ENCODE measurements at places on chromosomes 13 and 19. TPM values are rescaled to one million over a fixed set of nuclear protein-coding genes. Genes with fewer than 3 reads are reported as not detected.

- H3K4me3 ChIP-seq, result no peak overlapping the region
Observed at GRCh38 chr19:12000152-12000981, 35.1 kb downstream of the ZNF433 start.

- H3K27me3 ChIP-seq, result no peaks in the 10 kb centered on the region
- peak; percentile 56 for DNase-seq
- peaks cover 22% of the 10 kb centered on the region for H3K4me1 ChIP-seq
- peaks cover 12% of the 10 kb centered on the region for H3K36me3 ChIP-seq
- peak overlapping the region; percentile 82 for H3K27ac ChIP-seq
Observed at GRCh38 chr19:50377051-50377461, 799 bp downstream of the NR1H2 start.

- no peak overlapping the region for H3K27ac ChIP-seq
- H3K4me1 ChIP-seq, result peaks cover 8% of the 10 kb centered on the region
- H3K27me3 ChIP-seq, result peaks cover 7% of the 10 kb centered on the region
- no peak for DNase-seq
Observed at GRCh38 chr13:30053939-30054338, 203.5 kb upstream of the UBL3 start.

GRCh38 chr13:100106005-100106404 is 17.1 kb downstream of the PCCA start:
- no peak overlapping the region for H3K4me3 ChIP-seq
- no peaks in the 10 kb centered on the region for H3K27me3 ChIP-seq
- H3K36me3 ChIP-seq, result peaks cover 2% of the 10 kb centered on the region
- H3K27ac ChIP-seq, result no peak overlapping the region
- H3K4me1 ChIP-seq, result peaks cover 3% of the 10 kb centered on the region

FAAP24 gene
- total RNA-seq, result 2.2 TPM

ZNF534 gene
- 0.22 TPM for total RNA-seq

PSG5 gene
- total RNA-seq, result 0.30 TPM

DNAJC15 gene
- 6.4 TPM for total RNA-seq

USHBP1 gene
- total RNA-seq, result not detected
